T-cell (primary cell): ENCODE measurements at places on chromosomes 11 and 22.

DNA sequence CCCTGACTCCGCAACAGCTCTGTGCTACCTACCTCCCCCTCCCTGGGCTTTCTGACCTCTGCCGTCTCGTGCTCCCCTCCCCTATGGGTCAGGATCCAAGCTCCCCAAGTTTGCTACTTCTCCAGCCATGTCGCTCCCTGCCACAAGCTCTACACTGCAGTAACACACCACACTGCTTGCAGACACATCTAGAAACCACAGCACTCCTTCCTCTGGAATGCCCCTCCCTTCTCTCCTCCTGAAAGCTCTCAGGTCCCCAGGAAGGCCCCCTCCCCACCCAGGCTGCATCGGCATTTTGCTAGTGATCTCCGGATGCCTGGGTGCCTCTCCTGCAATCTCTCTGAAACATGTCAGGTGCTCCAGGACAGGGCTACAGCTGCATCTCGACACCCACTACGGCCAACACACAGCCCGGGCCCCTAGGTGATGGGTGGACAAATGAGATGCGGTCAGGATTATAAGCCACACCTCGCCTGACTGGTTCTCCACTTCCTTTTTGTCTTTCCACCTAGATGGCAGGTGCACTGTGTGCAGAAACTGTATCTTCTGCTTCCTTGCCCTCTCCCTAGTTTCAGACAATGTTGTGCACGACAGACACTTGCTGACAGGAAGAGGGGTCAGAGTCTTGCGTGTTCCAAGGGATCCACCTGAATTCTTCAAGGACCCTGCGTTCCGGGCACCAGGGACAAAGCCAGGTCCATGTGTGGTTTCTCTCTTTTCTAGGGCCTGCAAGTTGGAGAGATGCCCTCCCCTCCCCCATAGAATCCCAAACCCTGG lies 22.9 kb downstream of the RPUSD4 start:
- no peaks in the 10 kb centered on the region for H3K27me3 ChIP-seq
- no peak overlapping the region for H3K4me3 ChIP-seq
- DNase-seq, result no peak
- peaks cover 14% of the 10 kb centered on the region for H3K36me3 ChIP-seq

- no peak overlapping the region for H3K27ac ChIP-seq
- peak; percentile 55 for DNase-seq
- no peaks in the 10 kb centered on the region for H3K4me1 ChIP-seq
- no peak overlapping the region for H3K4me3 ChIP-seq
- no peaks in the 10 kb centered on the region for H3K36me3 ChIP-seq
Measured at GRCh38 chr22:22156716-22157347, 87.8 kb upstream of the VPREB1 start.

DNA sequence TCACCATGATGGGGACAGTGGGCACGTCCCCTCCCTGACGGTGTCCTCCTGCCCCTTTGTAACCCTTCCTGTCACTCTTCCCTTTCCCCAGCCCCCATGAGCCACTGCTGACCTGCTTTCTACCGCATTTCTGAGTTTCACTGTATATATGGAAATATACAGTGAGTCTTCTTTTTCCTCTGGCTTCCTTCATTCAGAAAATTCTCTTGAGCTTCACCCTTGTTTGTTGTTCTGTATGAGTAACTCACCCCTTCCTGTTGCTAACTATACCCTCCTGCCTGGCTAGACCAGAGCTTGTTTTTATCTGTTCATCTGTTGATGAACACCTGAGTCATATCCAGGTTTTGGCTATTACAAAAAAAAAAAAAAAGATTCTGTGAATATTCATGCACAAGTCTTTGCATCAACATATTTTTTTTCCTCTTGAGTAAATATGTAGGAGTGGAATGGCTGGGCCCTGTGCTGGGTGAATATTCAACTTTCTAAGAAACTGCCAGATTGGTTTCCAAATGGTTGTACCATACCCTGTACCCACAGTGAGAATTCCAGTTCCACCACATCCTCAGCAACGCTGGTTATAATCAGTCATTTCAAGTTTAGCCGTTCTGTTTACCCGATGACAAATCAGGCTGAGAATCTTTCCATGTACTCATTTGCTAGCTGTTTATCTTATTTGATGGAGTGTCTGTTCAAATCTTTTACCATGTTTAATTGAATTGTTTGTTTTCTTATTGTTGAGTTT lies 62.0 kb downstream of the IGF2 start:
- H3K4me3 ChIP-seq, result no peak overlapping the region
- H3K36me3 ChIP-seq, result no peaks in the 10 kb centered on the region
- no peak overlapping the region for H3K27ac ChIP-seq
- H3K27me3 ChIP-seq, result peaks cover 3% of the 10 kb centered on the region
- no peak for DNase-seq

GRCh38 chr11:66317322-66317722 lies 478 bp upstream of the CD248 start:
- no peaks in the 10 kb centered on the region for H3K36me3 ChIP-seq
- peak; percentile 53 for DNase-seq
- H3K27ac ChIP-seq, result peak overlapping the region; percentile 94
- peaks cover 78% of the 10 kb centered on the region for H3K4me1 ChIP-seq
- H3K27me3 ChIP-seq, result no peaks in the 10 kb centered on the region

- DNase-seq, result no peak
- H3K4me3 ChIP-seq, result no peak overlapping the region
- H3K27ac ChIP-seq, result no peak overlapping the region
- no peaks in the 10 kb centered on the region for H3K36me3 ChIP-seq
Measured at GRCh38 chr11:25180187-25180586, 683.3 kb downstream of the LUZP2 start.

DNA sequence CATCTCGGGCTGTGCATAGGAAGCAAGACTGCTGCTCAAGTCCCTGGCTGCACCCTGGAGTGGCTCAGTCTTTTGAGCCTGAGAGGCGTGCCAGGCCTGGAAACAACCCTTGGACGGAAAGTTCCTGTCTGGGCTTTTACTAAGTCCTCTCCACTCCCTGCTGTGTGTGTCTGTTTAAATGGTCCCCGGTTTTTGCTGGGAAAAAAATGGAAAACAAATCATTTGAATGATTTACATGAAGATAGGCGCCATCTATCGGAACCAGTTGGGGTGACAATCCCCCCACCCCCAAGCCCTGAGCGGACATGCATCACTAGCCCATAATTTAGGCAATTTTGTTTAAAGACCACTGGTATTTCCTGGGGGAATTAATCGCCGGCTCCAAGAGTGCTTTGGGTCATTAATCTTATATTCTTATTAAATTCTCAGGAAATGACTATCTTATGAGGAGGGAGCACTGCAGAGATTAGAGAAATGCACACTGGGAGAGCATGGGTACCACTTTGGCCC lies 2.7 kb upstream of the GAB2 start:
- H3K36me3 ChIP-seq, result no peaks in the 10 kb centered on the region
- no peak overlapping the region for H3K4me3 ChIP-seq
- H3K4me1 ChIP-seq, result peaks cover 25% of the 10 kb centered on the region
- H3K27me3 ChIP-seq, result no peaks in the 10 kb centered on the region
- no peak overlapping the region for H3K27ac ChIP-seq

- H3K4me3 ChIP-seq, result peak overlapping the region; percentile 53
- no peaks in the 10 kb centered on the region for H3K36me3 ChIP-seq
- H3K4me1 ChIP-seq, result peaks cover 15% of the 10 kb centered on the region
- H3K27ac ChIP-seq, result no peak overlapping the region
Measured at GRCh38 chr11:126061707-126062678, 673 bp downstream of the CDON start.

GRCh38 chr11:71355281-71355680 lies 92.9 kb downstream of the DHCR7 start:
- DNase-seq, result no peak
- H3K4me1 ChIP-seq, result no peaks in the 10 kb centered on the region
- no peaks in the 10 kb centered on the region for H3K36me3 ChIP-seq
- no peak overlapping the region for H3K4me3 ChIP-seq
- H3K27ac ChIP-seq, result no peak overlapping the region
- peaks cover 29% of the 10 kb centered on the region for H3K27me3 ChIP-seq

DNA sequence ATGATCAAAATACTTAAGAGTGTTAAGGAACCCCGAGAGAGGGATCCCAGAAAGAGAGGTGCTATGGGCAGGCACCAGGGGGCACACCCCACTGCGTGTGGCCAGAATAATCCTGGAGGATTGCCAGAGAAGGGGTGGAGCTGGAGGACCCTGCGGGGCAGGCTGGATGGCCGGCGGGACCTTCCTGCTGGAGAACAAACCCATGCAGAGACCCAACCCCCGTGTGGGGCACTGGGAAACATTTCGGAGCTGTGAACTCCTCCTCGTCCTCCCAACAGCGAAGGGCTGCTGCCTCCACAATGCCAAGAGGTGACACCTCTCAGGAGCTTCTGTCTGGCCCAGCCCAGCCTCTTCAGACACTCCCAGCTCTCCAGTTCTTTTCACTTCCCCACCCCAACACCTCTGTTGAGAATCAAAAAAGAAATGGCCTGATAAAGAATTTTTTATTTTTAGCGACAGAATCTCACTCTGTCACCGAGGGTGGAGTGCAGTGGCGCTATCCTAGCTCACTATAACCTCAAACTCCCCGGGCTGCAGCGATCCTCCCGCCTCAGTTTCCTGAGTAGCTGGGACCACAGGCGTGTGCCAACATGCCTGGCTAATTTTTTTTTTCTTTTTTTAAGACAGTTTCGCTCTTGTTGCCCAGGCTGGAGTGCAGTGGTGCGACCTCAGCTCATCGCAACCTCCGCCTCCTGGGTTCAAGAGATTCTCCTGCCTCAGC lies 25.6 kb downstream of the RHOD start:
- no peaks in the 10 kb centered on the region for H3K27me3 ChIP-seq
- H3K4me1 ChIP-seq, result peaks cover 16% of the 10 kb centered on the region
- peak overlapping the region; percentile 10 for H3K4me3 ChIP-seq

DNA sequence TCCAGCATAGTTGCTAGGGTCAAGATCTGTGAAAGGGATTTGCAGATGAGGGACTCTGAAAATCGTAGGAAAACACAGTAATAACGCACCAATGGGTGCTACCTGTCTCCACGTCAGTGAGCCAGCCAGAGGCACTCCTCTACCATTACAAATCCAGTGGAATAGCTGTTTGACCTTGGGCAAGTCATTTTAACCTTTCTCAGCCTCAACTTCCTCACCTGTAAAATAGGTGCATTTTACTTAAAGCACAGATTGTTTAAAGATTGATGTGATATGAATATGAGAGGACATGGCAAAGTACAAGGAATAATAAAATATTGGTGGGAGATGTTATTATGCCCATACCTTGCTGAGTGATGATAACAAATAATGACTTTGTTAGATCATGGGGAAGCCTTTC lies 148.1 kb upstream of the TTC12 start:
- no peaks in the 10 kb centered on the region for H3K27me3 ChIP-seq
- no peaks in the 10 kb centered on the region for H3K36me3 ChIP-seq
- no peak overlapping the region for H3K27ac ChIP-seq
- no peak for DNase-seq

DNA sequence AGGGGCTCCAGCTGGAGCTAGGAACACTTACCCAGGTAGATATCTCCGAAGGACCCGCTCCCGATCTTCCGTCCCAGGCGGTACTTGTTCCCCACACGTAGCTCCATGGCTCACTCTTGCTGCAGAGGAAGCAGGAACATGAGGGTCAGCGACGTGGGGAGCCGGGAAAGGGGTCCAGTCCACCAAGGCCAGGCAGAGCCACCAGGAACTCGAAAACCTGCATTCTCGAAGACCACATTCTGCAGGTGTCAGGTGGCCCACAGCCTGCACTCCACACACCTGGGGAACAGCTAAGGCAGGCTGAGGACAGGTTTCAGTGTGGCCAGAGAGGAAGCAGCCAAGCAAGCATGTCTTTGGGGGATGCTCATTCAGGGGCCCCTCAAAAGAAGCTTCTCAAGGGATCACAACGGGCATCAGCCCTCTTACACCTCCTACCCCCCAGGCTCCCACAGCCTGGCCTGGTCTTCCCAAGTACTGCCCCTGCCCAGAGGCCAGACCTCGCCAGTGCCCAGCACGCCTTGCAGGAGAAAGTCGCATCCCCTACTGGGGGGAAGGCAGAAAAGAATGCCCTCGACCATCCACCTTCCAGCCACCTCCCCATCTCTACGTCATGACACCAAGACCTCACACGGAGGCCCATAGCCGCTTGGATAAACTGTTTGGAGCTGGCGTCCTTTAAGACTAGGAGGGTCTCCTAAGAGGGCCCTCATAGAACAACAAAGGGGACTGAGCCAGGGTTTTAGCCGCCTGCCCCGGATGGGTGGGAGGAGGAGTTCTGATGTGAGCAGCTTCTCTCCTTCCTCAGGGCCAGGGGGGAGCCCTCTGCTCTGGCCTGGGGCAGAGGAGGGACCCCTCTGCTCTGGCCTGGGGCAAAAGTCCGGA lies 2.9 kb downstream of the CSNK1E start:
- peak overlapping the region; percentile 76 for H3K27ac ChIP-seq
- H3K4me3 ChIP-seq, result no peak overlapping the region
- H3K4me1 ChIP-seq, result peaks cover 2% of the 10 kb centered on the region

DNA sequence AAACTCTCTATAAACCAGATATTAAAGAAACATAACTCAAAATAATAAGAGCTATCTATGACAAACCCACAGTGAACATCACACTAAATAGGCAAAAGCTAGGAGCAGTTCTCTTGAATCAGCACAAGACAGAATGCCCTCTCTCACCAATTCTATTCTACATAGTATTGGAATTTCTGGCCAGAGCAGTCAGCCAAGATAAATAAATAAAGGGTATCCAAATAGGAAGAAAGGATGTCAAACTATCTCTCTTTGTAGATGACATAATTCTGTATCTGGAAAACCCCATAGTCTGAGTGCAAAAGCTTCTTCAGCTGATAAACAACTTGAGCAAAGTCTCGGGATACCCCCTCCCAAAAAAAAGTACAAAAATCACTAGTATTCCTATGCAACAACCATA lies 359.8 kb downstream of the LRRC4C start:
- no peaks in the 10 kb centered on the region for H3K36me3 ChIP-seq
- no peak overlapping the region for H3K27ac ChIP-seq
- no peaks in the 10 kb centered on the region for H3K4me1 ChIP-seq
- no peak for DNase-seq

DNA sequence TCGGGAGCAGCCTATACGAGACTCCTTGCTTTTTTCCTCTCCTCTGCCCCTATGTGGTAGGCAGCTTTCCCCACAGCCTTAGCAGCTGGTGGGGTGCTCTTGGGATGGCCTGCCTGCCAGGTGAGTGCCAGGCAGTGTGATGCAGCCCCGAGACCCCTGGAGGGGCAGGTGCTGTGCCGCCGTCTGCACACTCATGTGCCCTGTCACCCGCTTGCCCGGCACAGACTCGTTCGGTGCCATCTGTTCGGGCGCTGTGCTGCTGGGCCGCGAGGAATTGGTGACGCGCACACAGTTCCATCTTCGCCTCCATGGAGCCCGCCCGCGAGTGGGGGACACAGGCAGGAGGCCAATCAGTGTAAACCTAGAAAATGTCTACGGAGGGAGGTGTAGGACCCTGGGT lies 15.1 kb downstream of the TRMU start:
- H3K36me3 ChIP-seq, result peaks cover 37% of the 10 kb centered on the region
- no peaks in the 10 kb centered on the region for H3K27me3 ChIP-seq
- H3K27ac ChIP-seq, result no peak overlapping the region
- no peaks in the 10 kb centered on the region for H3K4me1 ChIP-seq

DNA sequence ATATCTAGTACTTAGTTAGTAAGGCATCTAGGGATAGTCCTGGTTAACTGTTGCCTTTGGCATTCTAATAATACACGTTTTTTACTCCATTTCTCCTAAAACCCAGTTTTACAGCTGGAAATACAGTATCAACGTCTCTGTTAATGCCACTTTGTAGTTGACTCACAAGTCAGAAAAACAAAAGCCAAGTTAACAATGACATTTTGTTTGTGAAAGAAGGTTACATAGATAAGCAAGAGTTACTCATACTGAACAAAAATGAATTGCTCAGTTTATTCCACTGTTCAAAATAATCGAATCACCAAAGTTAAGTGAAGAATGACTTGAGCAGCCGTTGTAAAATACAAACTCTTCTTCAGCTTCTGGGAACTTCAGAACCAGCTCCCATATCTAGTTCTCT lies 540.3 kb downstream of the ETS1 start:
- no peaks in the 10 kb centered on the region for H3K27me3 ChIP-seq
- H3K27ac ChIP-seq, result no peak overlapping the region
- no peaks in the 10 kb centered on the region for H3K36me3 ChIP-seq
- DNase-seq, result no peak
- H3K4me1 ChIP-seq, result peaks cover 34% of the 10 kb centered on the region
